DMS 273 treated with DMSO at 0.1 percent for 48 hours (cell line): ENCODE measurements at places on chromosomes 1 and 21.

GRCh38 chr1:237108297-237109040 is 66.5 kb downstream of the RYR2 start:
- no peak for DNase-seq

DNA sequence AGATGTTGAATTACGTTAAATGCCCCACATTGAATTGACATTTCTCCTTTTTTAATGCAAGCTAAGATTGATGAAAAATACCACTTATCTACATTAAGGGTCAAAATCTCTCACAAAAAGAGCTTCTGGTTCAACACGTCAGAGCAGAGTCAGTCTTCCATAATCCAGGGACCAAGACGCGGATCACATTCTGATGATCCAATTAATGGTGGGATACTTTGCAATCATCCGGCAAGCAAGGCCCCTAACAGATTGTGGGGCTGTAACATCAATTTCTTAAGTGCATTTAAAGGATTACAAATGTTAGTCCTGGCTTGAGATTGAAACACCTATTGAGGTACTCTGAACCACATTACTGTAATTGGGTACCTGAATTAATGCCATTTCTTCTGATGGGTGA is 120.2 kb upstream of the ESRRG start:
- no peak for DNase-seq

DNA sequence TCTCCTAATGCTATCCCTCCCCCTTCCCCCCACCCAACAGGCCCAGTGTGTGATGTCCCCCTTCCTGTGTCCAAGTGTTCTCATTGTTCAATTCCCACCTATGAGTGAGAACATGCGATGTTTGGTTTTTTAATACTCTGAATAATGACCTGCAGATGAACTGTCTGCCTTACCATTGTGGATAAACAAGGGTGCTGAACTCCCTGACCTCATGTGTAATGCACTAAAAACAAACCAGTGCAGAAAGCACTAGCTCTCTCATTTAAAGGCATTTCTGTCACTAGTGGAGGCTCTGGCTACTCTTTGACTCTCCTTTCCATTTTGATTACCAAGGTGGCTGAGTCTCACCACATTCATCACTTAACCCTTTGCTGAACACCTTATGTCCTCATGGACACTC is 23.1 kb upstream of the TRAF3IP3 start:
- DNase-seq, result no peak

DNA sequence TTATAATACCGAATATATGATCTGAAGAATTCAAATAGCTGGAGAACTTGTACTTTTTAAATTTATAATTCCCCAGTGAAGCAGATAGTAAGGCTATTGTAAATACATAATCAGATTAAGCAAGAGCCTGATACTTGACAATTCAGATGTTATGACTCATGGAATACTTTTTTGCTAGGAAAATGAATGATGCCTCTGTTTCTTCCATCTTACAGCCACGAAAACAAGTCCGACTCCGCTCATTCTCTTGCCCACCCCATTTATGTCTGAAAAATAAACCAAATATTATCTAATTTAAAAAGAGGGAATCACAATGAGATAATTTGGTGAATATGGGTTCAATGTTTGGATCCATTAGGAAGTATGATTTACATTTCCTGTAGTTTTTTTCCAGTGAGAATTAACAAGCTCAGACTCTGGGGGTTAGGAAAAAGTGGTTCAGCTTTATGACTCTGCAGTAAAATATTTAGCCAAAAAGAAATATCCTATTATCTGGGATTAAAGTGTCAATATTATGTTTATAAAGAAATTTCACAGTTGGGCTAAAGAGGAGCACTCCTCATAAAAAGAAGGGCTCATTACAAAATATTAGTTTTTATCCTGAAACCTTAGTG is 50.4 kb upstream of the DAB1 start:
- no peak for DNase-seq

- no peak for DNase-seq
Observed at GRCh38 chr1:178942285-178943198, 71.7 kb upstream of the ANGPTL1 start.

DNA sequence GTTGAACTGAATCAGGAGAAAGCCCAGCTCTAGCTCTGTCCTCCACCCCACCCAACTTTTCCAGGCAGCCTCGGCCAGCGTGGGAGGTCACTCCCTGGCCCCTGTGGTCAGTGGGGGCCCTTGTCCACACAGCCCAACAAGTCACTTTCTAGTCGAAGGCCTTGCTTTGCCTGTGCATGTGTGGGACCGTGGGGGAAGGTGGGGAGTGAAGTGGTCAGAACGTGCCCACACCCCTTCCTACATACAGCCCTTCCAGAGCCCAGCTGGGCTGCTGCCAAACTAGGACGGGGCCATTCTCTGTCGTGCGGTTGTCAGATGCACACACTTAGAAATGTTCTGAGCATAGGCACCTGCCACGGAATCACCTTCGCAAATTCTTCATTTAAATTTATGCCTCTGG is 18.0 kb downstream of the FAAP20 start:
- DNase-seq, result no peak

- peak; percentile 40 for DNase-seq
Observed at GRCh38 chr1:27009601-27010197, 3.0 kb downstream of the TENT5B start.
